ENCODE measurements at places on chromosomes 12 and 14.

DNA sequence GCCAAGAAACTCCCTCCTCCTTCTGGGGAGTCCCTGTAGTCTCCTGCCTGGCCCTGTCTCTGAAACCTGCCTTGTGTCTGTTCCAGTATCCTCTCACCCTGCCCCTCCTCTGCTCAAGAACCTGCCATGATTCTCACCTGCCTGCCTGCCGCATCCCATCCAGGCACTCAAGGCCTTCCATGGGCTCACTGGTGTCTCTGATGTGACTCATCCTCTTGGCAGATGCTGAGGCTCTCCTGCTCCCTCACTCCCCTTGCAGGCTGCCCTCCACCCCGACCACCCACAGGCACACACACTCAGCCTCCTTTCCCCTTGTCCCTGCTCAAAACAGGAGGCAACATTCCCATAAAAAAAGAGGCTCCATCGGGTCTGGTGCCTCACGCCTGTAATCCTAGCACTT, 5.8 kb upstream of the BEGAIN start:
- DNase-seq = no peak

DNA sequence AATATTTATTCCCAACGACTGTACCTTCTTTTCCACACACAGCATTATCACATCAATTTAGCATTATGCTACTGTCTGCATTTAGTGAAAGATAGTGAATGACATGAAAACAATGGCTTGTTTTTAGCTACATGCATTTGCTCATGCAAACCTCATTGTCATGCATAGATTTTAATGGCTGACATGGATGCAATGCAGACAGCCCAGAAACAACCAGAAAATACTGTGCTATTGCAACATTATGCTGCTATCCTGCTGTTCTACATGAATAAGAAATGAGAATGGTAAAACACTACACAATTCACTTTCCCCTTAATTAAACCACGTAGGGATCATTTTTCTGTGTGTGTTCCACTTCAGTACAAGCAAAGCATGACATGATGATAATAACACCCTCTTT, 90.8 kb downstream of the LIN7A start:
- DNase-seq = no peak

- DNase-seq = no peak
These were observed 38.1 kb downstream of the ZDHHC17 start for GRCh38 chr12:76802060-76802459.

- no peak for DNase-seq
These were observed 398.7 kb downstream of the BTG1 start for GRCh38 chr12:91746976-91747375.

- no peak for DNase-seq
These were observed 437.4 kb upstream of the SOX5 start for GRCh38 chr12:24386836-24387235.

DNA sequence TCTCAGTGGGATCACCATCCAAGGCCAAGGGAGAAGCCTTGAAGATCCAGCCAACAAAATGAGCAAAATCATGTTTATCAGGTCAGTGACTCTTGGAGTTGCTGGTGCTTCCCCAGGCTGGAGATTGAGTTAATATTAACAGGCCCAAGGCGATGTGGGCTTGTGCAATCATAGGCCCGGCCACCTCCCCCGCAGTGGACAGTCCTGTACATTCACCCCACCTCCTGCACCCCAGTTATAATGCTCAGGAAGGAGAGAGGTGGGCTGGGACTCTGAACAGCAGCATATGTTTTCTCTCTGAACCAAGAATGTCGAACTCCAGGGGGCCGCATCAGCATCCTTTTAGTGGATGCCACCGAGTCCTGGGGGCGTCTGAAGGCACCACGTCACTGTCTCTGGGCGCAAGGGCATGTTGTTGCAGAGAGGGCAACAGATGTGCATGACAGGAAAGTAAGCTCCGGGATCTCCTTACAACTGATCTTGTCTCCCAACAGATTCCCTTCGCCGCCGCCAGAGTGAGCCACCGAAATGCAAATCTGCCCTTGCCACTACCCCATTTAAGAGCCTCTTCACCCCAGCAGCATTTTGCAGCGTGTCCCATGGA, 32.2 kb upstream of the SERPINA6 start:
- DNase-seq = no peak

GRCh38 chr12:54160089-54160488, 28.7 kb downstream of the SMUG1 start:
- DNase-seq = no peak

DNA sequence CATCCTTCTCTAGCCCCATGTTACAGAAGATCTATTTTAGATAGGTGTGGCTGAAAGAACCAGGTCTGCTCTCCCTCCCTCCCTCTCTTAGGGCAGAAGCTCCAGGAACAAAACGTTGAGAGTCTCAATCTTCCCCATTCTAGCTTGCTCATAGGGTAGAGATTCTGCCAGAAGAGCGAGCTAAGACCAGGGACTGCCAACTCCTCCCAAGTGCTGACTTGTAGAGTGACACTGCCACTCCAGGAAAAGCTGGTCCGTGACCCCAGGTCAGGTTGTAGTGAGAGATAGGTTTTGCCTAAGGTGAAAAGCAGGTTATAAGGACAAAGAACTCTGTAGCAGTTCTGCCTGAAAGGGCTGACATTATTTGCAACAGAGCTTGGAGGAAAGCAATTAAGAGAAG, 73.4 kb downstream of the INSM2 start:
- no peak for DNase-seq

GRCh38 chr12:92696216-92696615, 6.6 kb upstream of the PLEKHG7 start:
- DNase-seq = no peak

GRCh38 chr12:10388624-10389413, 1.0 kb downstream of the KLRK1 start:
- DNase-seq = no peak

GRCh38 chr12:45017916-45018315, 33.0 kb downstream of the DBX2 start:
- DNase-seq = no peak

DNA sequence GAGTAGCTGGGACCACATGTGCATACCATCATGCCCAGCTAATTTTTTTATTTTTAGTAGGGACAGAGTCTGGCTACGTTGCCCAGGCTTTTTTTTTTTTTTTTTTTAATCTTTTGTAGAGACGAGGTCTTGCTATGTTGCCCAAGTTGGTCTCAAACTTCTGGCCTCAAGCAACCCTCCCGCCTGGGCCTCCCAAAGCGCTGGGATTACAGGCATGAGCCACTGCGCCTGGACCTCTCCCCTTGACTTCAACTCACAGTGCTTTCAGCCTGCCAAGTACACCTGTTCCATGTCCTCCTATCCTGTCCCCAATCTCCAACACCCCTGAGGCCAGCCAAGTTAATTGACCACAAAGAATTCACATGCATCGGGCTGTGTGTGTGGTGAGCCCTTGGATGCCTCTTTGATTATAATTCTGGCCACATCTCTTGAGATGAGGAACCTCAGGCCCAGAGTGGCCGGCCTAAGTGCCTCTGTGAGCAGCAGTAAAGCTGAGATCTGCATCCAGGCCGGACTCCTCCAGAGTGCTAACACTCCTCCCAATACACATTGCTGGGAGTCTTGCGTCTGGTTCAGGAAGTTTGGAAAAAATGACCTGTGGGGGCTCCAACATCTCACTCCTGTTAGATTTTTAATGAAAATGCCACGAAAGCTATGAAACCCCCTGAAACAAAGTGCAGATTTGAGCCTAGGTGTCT, 6.8 kb downstream of the RAB35 start:
- no peak for DNase-seq
